ENCODE measurements at places on chromosomes 6 and 20. TPM values are rescaled to one million over a fixed set of nuclear protein-coding genes. Genes with fewer than 3 reads are reported as not detected.

Gene RIPK1
- total RNA-seq = 27.0 TPM

Gene CCN5
- 134 TPM for total RNA-seq

Gene HTR1E
- not detected for total RNA-seq

Gene NDUFAF4
- total RNA-seq = 14.2 TPM

DNA sequence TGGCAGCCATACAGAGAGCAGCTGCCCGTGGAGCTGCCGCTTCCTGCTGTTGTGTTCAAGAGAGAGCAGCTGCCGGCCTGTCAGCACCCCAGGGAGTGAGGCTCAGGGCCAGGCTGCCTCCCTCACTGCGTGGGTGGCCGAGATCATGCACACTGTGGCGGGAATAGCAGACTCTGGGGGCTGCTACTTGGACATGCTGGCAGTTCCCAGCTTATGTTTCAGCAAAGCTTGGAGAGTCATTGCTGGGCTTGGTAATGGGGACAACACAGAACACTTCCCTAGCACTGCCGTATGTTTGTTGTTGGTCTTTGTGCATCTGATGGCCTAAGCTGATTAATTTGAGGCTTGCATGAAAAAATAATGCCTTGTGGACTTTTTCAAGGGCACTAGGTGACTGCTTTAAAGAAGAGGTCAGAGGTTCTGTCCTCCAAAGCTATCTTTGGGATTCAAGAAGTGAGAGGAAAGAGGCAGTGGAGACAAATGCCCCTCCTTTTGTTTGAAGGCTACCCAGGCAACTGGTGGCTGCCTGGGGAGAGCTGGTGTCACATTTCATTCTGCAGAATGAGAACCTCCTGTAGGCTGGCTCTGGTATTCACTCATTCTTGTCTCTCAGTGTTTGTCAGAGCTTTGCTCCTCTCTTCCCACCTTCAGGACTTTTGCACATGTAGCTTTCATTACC is 18.8 kb downstream of the MRAP2 start:
- DNase-seq = no peak

- DNase-seq = no peak
Measured at GRCh38 chr6:134449004-134449403, 131.1 kb upstream of the SGK1 start.

DNA sequence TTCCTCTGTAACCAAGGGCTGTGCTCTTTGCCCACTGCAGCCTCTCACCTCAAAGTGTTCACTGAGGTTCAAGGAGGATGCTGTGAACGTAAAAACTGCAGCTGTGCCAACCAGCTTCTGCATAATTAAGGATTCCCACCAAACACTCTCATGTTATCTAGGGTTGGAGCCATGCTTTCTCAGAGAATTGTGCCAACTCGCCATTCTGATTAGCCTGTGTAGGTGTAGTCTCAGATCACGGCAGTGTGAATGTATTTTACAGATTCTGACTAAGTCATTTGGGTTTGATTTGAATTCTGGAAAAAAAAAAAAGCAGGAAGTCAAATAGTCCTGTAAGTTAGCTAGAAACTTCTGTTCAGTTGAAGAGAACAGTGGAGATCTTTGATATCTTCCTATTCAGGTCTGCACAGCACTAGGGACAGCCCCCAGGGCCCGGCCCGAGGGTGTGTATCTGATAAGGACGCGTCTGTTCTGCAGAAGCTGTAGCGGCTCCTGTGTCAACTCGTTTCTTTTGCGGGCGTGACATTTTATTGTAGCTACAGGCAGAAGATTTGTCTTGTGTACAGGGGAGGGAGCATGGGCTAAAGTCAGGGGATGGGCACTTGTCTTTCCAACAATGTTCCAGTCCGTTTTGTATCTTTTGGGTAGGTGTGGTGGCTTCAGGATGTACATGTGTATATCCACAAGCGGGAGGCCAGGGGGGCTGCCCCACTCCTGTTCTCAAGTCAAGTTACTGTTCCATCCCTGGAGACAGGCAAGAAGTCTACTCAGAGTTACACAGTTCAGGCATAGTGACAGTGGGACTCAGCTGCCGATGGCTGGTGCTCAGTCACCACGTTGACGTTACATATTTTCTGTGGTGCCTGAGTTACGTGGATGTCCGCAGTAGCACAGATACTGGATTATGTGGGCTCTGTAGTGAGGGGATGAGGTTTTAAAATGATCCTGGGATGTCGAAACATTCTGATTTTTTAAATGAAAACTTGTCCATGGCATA is 12.4 kb downstream of the IRF4 start:
- no peak for DNase-seq

Gene SLC17A3
- total RNA-seq = not detected

All from vagina (tissue), 2 donors.